ENCODE measurements at places on chromosomes 5 and 9.

GRCh38 chr5:124104344-124104743 lies 592.4 kb downstream of the CSNK1G3 start:
- no peak for DNase-seq

- DNase-seq, result no peak
These were observed 108.0 kb upstream of the BRINP1 start for GRCh38 chr9:119477197-119477596.

GRCh38 chr9:14957109-14957508 lies 46.9 kb upstream of the FREM1 start:
- no peak for DNase-seq

- no peak for DNase-seq
These were observed 1043.0 kb upstream of the C9orf72 start for GRCh38 chr9:28616310-28616709.

- DNase-seq, result no peak
These were observed 517.0 kb downstream of the AGTPBP1 start for GRCh38 chr9:85224729-85225128.

DNA sequence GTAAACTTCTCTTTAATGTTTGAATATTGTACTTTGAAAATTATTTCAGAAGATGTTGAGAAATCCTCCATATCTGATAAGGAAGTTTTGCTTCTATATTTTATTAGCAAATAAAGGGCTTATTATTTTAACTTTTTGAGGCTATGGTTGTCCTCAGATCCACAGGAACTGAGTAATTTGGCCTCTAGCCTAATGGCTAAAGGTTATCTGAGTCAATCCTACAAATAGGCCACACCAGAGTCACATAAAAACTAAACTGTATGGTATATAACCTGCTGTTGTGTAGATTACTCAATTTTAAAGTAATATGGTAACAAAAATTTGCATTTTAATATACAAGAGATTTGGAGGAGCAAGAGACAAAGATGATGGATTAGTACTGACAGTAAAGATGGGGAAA lies 549.2 kb upstream of the GRAMD2B start:
- DNase-seq, result no peak

DNA sequence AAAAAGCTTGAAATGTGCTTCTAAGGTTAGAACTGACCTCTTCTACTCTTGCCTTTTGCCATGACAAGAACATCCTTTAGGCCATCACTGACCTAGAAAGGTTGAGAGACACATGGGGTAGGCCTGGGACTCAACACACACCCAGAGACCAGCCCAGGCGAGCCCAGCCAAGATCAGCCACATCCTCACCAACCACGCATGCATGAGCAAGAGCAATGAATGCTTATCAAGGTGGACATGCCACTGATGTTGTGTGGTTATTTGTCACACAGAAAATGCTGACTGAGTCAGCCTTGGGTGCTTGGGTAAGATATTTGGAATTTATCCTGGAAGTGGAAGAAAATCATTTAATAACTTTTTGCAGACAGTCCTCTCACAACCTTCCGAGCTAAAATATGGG lies 39.4 kb downstream of the SMIM23 start:
- DNase-seq, result no peak

DNA sequence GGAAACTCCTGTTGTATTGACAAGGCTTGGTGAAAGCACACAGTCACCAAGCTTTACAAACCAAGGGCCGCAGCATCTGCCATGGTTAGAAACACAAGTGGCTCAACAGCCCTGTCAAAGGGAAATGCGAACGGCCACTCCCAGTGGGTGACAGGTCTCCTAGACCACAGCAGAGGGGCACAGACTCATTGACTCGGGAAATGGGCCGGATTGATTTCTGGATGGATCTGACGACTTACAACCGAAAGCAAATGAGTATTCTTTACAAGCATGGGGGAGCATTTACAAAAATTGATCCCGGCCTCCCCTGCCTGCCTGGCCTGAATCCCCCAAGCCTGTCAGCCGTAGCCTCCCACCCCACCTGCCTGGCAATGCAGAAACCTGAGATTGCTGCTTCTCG lies 48.2 kb downstream of the ADAMTS2 start:
- no peak for DNase-seq

GRCh38 chr5:137880313-137880712 lies 8.9 kb upstream of the PKD2L2 start:
- no peak for DNase-seq

DNA sequence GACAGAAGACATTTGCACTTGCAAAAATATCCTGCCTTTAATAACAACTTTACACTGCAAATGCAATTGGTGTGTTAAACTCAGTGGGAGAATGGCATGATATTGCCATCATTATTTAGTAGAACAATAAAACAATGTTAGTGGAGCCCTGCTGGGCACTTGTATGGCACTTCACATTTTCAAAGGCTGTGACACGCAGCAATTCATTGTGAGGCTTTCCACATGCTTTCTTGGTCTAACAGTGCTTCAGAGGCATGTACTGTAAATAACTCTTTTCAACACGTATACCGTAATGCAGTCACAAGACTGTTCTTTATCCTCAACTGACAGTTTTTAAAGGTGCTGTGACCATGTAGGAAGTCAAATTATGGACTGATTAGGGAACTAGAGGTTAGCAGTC lies 155.5 kb upstream of the EPB41L4A start:
- DNase-seq, result no peak

DNA sequence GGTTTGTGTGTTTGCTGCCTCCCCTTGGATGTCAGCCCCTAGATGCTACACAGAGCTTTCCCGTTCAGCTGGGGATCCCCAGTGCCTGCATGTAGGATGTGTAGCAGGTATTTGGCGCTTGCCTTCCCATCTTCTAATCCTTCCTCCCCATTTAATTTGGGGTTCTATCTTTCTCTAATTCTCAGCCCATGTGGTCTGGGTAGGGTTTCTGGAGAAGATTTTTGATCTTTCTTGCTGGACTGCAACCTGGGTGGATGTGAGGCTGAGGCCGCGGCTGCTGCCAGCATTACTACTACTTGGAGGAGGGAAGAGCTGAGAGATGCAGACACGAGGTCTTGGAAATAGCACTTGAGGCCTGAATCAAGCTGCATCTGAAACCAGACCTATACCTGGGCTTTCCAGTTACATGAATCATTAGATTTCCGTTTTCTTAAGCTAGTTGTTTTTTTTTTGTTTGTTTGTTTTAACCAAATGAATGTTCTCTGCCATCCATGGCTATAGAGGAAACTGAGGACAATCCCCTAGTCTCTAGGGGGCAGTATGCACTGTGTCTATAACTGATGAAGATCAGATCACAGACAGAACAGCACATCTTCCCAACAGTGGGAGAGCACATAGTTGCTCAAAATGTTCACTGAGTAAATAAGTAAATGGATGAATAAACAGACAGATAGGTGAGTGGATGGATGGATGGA lies 178.6 kb downstream of the FGF18 start:
- no peak for DNase-seq

DNA sequence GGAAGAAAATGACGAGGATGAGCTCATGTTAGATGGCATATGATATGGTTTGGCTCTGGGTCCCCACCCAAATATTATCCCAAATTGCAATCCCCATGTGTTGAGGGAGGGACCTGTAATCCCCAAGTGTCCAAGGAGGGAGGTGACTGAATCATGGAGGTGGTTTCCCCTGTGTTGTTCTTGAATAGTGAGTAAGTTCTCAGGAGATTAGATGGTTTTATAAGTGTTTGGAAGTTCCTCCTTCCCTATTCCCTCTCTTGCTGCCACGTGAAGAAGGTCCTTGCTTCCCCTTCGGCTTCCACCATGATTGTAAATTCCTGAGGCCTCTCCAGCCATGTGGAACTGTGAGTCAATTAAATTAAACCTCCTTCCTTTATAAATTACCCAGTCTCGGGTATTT lies 10.1 kb downstream of the EDIL3 start:
- no peak for DNase-seq

- no peak for DNase-seq
These were observed 61.4 kb upstream of the ALDH1B1 start for GRCh38 chr9:38331141-38331540.

- DNase-seq, result no peak
These were observed 58.1 kb downstream of the GOLPH3 start for GRCh38 chr5:32115985-32116384.

DNA sequence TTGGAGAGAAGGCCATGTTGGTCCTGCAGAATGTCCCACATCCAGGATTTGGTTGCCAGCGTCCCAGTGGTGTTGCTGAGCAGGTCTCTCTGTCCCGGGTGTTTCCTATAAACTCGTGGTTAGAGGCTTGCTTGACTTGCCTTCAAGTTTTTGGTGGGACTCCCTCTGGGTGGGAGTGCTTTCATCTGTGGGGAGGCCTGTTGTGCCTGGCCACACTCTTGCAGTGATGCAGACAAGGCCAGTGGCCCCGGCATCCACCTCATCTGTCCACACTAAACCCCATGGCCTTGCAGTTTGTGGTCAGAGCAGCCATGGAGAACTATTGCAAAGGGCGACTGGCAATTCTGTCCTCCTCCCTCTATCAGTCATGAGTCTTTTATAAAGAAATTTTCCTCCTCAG lies 71.8 kb downstream of the PHF2 start:
- no peak for DNase-seq
